NCI-H510A treated with DMSO at 0.1 percent for 48 hours (cell line): ENCODE measurements at places on chromosomes 2 and 18.

GRCh38 chr2:100823665-100824438 is 3.9 kb downstream of the NPAS2 start:
- no peak for DNase-seq

DNA sequence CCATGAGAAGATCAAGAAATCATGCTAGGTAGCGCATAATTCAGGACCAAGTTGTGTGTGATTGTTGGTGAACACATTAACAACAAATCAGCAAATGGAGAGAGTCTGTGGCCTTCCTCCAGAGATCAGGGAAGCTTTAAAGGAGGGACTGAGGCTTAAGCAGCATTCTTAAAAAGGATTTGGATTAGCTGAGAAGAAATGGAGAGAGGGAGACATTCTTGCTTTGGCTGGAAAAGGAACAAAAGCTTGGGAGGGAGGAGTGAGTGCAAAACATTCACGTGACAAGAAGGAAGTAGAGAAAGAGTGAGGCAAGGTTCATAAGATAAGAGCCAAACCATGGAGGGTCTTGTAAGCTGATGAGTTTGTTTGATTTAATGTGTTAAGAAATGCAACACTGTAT is 75.6 kb downstream of the SRD5A2 start:
- DNase-seq: no peak

DNA sequence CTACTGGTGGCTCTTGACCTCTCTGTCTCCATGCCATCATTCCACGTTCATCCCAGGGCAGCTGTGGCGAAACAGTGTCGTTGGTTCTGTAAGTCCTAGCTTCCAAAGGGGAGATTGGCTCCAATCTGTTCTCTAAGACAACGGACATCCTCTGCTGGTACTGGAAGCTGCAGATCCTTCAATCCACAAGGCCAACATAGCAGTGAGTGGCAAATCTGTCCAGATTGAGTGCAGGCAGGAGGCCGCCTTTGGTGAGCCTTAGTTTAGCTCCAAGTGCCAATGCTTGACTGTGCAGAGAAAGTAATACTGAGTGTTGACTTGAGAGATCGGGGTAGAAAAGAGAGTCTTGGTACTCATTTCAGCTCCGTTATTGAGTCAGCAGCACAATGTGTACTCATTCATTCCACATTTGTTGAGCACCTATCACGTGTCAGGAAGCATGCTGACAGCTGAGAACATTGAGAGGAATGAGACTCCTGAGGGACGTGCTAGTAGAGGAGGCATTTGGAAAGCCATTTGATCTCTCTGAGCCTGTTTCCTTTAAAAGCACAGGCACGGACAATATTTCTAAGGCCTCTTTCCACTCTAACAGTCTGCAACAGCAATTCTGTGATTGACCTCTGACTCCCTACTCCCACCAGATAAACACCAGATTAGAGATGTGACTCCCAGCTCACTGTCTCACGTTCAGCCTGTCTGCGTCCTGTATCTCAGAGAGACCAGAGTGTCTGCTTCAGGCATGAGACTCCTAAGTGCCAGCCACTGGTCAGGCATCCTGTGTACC is 306.0 kb downstream of the CLIP4 start:
- peak; percentile 31 for DNase-seq

GRCh38 chr2:2638547-2639220 is 307.6 kb upstream of the MYT1L start:
- DNase-seq: no peak

GRCh38 chr18:76430636-76431035 is 64.4 kb downstream of the ZNF516 start:
- DNase-seq: no peak

DNA sequence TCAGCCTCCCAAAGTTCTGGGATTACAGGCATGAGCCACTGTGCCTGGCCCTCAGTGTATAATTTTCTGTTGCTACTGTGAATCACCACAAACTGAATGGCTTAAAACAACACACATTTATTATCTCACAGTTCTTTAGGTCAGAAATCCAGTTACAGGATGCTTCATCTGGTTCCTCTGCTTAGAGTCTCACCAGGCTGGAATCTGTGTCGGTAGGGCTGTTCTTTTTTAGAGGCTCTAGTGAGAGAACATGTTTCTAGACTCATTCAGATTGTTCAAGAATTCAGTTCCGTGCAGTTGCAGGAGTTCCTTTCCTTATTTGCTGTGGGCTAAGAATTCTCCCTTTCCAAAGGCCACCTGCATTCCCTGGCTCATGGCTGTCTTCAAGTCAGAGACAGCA is 22.2 kb downstream of the CCDC121 start:
- no peak for DNase-seq
